ENCODE measurements at places on chromosomes 7 and 10.

DNA sequence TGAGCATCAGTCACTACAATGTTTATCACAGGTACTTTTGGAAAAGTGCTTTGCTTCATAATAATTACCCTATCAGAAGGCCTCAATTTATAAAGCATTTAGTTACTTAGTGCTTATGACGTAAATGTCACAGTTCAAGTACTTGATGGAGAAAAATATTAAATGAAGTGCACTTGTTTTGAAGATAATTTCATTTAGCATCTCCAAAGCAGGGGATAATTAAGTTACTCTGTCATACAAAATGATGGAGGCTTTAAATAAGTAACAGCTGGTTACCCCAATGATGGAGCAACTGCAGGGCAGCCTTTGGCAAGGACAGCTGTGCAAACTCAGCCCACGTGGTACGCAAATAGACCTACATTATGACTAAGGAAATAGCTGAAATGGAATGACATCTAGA lies 768.8 kb downstream of the GRM8 start:
- peak; percentile 1 for DNase-seq

DNA sequence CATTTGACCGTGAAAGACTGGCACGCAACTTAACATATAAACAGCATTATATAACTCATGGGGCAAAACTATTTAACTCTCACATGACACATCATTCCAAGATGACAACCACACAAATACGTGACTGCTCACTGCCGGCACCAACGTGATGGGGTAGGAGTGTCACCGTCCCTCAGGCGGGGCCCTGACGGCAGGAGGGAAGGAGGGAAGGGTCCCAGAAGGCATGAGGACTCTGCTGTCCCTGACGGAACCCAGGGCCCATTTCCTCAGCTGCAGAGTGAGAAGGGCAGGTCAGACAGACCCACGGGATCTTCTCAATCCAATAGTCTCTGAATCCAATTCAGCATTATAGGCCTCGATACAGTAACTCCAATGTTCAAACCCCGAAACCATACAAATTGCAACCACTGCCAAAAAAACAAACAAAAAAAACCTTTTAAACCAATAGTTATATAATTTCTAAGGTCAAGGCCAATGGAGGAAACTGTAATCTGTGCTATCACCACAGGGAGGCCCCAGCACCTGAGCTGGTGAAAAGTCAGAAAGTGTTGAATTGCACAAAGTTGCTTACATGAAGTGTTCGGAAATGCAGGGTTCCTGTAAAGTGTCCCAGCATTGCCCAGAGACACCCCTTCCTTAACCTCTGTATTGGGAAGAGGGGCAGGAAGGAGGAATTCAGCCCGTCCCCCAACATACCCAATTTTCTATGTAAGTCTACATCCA lies 137.4 kb downstream of the TNS3 start:
- DNase-seq, result peak; percentile 30

DNA sequence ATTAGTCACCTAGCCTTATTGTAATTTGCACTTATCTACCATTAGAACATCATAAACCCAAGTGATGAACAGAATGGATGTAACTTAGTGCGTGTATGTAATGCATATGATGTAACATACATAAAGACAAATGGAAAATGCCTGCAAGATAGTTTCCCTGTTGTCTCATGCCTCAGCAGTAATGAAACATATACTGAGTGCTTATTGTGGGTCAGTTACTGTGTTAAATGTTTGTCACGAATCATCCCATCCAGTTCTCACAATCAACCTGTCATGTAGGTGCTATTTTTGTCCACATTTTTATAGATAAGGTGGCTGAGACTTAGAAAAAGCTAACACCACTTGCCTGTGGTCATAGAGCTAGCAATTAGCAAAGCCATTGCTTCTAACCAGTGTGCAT lies 350.8 kb downstream of the AUTS2 start:
- no peak for DNase-seq

DNA sequence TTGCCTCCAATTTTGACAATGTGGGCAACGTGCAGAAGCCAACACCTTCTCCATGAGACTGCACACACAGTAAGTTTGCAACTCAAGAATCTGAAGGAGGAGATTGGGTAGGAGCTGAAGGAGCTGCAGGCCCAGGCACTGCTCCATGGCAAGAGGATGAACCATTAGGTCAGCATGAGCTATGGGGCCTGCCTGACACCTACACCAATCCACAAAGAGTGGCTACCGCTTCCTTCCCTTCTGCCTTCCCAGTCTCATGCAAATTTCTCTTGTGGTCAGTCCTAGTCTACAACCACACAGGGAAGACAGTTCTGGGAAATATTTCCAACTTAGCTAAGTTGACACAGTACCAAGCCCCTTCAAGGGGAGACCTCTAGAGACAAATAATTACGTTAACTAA lies 142.0 kb upstream of the ADO start:
- no peak for DNase-seq

- no peak for DNase-seq
Observed at GRCh38 chr10:33126742-33127141, 168.7 kb upstream of the ITGB1 start.

- no peak for DNase-seq
Observed at GRCh38 chr7:155457544-155458110, 302 bp upstream of the EN2 start.

DNA sequence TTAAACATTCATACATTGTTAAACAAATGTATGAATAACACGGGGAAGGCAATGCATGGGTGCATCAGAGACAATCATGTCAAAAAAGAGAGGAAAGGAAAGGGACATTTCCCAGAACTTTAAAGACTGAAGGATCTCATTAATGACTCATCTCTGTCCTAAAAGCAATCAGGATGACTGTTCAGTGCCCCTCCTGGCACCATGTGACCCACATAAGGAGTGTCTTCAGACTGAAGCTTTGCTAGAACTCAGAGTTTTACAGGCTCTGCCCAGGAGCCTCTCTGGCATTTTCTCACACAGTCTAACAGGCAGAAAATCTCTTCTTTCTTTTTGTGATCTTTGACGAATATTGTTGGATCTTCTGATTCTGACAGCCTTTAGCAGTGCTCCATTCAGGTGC lies 315.3 kb downstream of the OTUD1 start:
- DNase-seq, result no peak

DNA sequence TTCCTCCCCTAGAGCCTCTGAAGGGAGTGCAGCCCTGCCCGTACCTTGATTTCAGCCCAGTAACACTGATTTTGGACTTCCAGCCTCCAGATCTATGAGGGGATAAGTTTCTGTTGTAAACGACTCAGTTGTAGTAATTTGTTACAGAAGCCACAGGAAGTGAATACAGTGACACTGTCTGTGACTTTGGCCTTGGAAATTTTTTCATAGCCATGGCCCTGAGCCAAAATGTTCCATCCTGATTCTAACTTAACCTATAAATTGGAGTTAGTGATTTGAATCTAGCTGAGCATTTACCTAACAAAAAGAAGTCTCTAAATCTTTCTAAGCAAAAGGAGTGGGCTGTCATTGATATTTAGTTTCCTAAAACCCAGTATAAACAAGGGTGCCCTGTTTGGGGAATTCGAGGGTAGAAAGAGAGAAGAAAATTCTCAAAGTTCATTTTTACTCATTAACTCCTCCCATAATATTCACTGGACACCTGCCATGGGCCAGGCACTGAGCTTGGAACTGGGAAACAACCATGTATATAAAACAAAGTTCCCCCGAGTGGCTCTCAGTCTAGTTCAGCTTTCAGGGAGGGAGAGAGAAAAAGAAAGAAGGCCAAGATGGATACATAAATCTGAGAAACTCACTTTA lies 162.3 kb downstream of the SKIDA1 start:
- peak; percentile 64 for DNase-seq

- DNase-seq, result no peak
Observed at GRCh38 chr10:131934769-131935168, 34.0 kb downstream of the PPP2R2D start.

DNA sequence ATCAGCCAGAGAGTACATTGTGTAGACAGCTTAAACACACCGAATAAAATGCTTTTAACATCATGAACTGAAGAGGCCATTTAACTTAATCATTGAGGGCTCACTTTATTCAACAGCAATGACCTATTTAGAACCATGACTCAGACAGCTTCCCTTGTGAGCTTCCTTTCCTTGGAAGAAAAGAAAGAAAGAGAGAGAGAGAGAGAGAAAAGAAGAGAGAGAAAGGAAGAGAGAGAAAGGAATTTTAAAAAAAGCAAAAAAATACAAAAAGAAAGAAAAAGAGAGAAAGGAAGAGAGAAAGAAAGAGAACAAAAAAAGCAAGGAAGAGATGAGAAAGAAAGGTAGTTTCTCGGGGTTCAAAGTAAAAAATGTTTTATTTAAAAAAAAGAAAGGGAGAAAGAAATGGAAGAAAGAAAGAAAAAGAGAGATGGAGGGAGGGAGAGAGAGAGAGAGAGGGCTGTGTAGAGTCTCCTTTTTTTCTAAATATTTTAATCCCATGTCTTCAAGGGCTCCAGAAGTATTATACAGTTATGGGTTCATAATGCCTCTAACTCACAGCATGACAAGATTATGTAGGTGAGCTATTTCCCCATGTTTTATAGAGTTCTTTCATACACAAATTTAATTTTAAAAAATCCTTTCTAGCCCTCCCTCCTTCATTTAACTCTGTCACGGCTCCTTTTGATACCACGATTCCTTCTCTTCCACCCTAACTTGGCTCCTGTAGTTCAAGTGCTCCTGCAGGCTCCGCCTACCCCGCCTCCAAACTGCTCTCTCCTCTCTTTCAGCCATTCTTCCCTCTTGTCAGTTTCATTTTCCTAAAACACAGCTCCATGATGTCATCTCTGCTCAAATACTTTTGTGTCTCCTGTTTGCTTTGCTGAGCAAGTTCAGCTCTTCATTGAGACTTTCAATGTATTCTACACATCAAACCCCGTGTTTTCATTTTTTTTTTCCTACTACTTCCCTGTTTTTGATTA lies 85.5 kb downstream of the PRTFDC1 start:
- peak; percentile 92 for DNase-seq

GRCh38 chr7:2728316-2729030 lies 40.5 kb downstream of the AMZ1 start:
- DNase-seq, result no peak

DNA sequence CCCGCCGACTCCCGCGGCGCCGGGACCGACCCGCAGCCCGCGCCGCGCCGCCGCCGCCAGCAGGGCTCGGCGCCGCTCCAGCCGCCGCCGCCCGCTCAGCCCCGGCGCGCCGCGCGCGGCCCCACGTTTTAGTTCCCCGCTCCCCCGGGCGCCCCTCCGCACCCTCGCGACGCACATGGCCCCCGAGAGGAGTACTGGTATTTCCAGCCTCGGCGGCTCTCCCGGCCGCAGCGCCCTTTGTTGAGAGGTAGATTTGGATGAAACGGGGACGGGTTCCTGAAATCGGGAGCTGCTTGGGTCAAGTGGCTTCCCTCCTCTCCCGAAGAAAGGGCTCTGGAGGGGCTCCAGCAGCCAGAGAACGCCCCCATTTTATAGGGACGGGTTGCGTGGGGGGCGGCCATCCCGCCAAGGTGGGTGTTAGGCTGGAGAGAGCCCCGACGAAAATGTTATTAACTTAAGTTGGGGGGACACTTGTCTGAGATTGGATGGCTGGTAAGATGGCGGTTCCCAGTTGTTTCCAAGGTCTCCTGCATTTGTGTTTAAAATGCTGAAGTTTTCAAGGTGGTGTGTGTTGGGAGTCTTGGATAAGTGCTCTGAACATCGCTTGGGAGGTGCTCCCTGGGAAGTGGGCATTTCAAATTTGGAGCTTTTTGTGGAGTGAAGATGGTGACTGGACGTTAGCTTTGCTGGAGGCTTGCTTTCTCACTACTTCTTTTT lies 1.2 kb downstream of the BMI1 start:
- peak; percentile 47 for DNase-seq

GRCh38 chr7:44311561-44312495 lies 13.6 kb downstream of the CAMK2B start:
- no peak for DNase-seq

- no peak for DNase-seq
Observed at GRCh38 chr7:2309889-2310331, 4.3 kb downstream of the SNX8 start.

GRCh38 chr10:35464825-35465456 lies 128.6 kb downstream of the CCNY start:
- no peak for DNase-seq

DNA sequence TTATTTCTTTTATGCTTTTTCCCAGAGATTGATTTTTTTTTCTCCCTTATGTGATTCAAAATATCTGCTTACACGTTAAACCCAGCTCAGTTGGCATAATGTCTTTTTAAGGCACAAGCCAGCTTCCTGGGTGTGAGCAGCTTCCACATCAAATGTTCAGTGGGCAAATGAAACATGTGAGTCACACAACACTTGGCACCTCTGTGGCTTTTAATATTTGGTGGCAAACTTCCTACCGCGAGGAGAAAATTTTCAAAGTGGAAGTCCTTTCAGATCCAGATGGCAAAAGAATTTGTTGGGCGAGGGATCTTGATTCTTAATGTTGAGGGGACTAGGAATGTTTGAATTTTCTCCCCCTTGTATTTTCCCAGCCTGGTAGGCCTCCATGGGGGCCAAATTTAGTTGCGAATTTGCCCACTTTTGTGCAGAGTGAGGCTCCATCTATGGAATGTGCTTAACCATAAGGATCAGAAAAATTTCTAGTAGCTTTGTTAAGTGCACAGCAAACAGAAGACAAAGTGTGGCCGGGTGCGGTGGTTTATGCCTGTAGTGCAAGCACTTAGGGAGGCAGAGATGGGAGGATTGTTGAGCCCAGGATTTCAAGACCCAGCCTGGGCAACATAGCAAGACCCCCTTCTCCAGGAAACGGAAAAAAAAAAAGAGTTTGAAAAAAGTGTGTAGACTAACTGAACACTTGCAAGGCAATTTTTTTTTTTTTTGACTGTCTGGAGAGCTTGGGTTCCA lies 31.0 kb downstream of the CUX1 start:
- DNase-seq, result no peak

DNA sequence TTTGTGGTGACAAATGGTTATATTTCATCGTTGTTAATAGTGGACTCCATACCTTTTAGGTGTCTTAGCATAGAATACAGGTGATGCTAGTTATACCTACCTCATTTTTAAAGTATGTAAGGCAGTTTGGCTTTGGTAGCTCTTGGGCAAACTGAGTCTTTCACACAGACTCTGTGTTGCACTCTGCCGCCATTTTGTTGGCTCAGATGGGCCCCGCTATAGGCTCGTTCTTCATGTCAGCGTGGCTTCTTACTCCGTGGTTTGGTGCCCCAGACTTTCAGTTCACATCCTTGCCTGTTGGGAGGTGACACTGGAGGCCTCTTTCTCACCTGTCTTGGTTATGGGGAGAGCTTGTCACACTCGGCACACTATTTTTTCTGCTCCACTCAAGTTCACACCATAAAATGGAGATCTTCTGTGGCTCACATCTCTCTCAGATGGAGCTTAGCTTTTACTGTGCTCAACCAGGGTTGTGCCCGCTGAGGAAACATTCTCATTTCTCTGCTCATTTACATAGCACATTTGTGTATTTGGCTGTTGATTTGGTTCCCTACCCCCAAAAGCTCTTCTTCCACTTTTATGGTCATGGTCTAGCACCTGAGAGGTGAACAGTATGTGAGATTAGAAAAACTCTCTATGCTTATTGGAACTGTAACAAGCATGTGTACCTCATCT lies 178.5 kb downstream of the ARID5B start:
- DNase-seq, result no peak

GRCh38 chr10:32112055-32112454 lies 55.8 kb upstream of the KIF5B start:
- peak; percentile 23 for DNase-seq
